A549 treated with ZK216348 at 1 μM for 4 hours (cell line): ENCODE measurements at places on chromosomes 11 and 22. TPM values are rescaled to one million over a fixed set of nuclear protein-coding genes. Genes with fewer than 3 reads are reported as not detected.

The DNAJB13 gene
- 0.22 to 1.4 TPM (median 0.53 TPM) in 5 replicates for total RNA-seq

The APOL4 gene
- total RNA-seq, result not detected in 5 replicates

The PLXNB2 gene
- total RNA-seq, result 62.3 to 128 TPM (median 115 TPM) in 5 replicates

The OR10D3 gene
- total RNA-seq, result not detected in 5 replicates

The OR8D1 gene
- not detected in 5 replicates for total RNA-seq

The NXPE2 gene
- total RNA-seq, result not detected in 5 replicates

The C11orf42 gene
- not detected in 5 replicates for total RNA-seq

The TRIM44 gene
- total RNA-seq, result 16.5 to 30.6 TPM (median 22.8 TPM) in 5 replicates

The PTPN5 gene
- 0.05 TPM in 1 of 5 replicates, not detected in the others for total RNA-seq

The TMEM151A gene
- total RNA-seq, result 1.2 to 4.3 TPM (median 3.5 TPM) in 5 replicates

The SHANK3 gene
- total RNA-seq, result 1.9 to 6.0 TPM (median 5.2 TPM) in 5 replicates

The ESAM gene
- total RNA-seq, result 7.8 to 14.2 TPM (median 12.0 TPM) in 5 replicates

The FXYD6 gene
- 0.20 to 0.53 TPM (median 0.31 TPM) in 5 replicates for total RNA-seq

The SLC6A5 gene
- not detected in 5 replicates for total RNA-seq

The HBE1 gene
- total RNA-seq, result 0.53 TPM in 1 of 5 replicates, not detected in the others
